Stimulated activated CD4-positive, alpha-beta T cell treated with anti-CD3 and anti-CD28 coated beads, Interleukin-1b, Interleukin-23, amount 100 ng/mL, for 1 hour (primary cell): ENCODE measurements at places on chromosomes 1 and 21.

DNA sequence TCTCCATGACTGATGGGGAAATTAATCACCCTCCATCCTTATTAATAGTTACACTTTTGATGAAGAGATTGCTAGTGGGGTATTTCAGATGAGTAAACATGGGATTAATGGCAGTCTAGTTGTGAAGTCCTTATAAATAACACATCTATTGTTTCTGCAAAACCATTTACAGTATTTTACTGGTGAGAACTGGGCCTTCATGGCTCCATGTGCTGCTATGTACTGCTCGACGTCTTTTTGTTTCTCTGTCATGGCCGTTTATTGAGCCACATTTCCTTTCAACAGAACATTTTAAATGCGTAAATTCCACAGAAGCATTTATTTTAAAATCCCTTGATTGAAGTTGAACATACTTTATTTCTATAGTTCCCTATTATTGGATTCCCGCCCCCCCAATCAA is 34.5 kb downstream of the SPEN start:
- DNase-seq, result no peak

DNA sequence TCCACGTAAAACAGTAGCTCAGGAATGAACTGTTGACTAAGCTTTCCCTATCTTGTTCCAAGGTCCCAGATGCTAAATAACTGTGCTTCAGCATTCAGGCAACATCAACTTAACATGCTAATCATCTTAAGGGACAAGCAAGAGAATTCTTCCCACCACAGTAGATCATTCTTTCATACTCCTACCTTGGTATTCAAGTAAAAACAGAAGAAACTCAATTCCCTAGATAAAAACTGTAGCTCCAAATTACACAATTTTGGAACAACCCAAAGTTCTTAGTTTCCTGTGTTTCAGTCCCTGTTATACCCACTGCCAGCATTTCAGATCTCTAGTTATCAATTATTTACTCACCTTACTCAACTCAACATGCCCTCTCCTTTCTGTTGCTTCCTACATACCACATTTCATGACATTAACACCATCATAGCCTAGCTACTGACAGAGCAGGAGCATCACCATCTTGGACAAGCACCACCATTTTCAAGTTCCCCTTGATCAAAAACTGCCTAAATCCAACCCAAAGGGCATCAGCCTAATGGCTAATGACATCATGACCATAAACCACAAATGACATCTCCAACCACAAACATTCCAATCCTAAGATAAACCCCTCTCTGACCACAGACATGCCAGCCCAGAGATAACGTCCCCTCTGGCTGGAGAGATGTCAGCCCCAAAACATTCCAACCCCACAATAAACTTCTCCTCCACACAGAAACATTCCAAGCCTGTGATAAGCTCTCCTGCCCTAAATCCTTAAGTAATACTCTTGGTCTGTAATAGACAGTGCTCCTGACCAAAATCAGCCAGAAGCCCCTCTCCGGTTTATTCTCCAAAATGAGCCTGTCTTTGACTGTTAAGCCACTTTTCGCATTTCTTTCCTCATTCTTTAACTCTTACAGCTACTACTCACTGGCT is 191.2 kb downstream of the RERE start:
- DNase-seq, result no peak

- no peak for DNase-seq
Observed at GRCh38 chr1:107277022-107277421, 136.2 kb downstream of the NTNG1 start.

DNA sequence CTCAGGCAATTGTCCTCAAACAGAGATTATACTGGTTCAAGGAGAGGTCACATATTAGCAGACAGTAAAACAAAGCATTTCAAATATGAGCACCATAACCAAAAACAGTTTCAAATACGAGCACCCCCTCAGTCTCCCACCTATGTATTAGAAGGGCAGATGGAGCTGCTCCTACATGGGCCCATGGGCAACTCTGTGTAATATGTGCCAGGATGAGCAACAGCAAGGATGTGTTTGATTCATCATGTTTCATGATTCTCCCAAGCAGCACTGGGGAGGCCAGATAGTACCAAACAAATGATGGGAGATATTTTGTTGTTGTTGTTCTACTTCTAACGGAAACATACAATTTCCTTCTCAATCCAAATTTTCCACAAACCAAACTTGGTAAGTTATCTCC is 8.9 kb downstream of the ADSS2 start:
- no peak for DNase-seq

DNA sequence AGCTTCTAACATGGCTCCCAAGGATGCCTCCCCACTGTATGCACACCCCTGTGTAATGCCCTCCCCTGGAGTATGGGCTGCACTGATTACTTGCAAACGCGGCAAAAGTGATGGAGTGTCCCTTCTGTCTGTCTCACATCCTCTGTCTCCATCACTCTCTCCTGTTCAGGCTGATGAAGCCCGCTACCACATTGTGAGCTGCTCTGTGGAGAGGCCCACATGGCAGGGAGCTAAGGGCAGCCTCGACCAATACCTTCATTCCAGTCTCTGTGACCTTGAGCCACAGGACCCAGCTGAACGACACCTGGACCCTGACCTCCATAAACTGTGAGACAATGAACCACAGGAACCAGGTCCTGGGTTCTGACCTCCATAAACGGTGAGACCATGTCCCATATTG is 154.1 kb upstream of the ETV3 start:
- DNase-seq, result no peak

DNA sequence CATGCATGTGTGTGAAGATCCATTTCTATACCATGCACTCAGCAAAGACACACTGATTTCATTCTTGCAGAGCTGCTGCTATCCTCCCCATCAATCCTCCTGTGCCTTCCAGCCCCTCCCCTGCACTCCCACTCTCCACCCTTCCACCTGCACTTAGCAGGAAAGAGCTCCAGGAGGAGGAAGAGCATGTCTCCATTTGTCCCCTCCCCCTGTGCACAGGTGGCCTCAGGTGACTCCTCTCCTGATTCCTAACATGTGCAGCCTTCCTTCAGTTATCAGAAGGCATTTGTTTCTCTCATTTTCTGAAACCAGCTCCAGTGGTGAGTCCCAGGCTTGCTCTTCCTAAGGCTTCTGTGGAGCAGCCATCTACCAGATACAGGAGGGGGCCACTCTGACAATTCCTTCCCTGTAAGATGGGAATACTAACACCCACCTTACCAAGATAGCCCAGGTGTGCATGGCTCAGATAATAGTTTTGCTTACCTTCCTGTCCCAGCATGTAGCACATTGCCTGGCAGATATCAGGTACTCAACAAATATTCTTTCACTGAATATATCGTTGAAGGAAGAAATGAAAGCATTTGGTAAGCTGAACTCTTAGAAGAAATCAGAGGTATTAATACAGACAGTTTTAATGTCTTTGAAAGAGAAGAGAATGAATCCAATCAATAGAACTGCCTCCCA is 21.9 kb upstream of the FAM3B start:
- DNase-seq, result no peak

DNA sequence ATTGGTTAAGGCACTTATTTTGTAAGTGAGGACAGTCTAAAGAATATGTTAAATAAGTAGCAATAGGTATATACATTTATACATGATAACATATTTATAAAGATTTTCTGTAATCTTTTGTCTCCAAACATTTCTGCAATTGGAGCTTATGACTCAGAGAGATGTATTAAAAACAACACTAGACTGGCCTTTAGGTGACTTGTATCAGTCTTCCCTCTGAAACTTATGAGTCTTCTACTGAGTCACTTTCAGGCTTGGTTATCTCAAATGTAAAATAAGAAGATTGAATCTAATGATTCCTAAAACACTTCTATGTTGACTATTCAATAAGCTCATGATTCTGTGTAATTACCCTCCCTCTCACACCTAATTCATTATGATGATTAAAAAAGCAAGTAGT is 672.6 kb upstream of the NEGR1 start:
- no peak for DNase-seq

GRCh38 chr1:53984726-53985125 is 33.3 kb downstream of the LDLRAD1 start:
- DNase-seq, result no peak

DNA sequence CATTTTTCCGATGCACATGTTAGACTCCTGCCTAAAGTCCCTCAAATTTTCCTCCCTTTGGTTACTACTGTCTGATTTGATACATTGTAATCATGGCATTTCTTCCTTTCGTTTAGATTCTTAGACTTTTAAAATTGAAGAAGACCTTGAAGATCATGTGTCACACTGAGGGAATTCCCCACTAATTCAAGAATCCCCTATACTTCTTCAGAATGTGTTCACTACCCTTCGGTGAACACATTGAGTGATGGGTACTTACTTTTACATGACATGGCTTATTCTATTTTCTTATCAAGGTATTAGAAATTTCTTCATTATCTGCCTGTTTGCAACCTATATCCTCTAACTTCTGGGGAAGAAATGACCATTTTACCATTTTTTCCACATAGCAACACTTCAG is 85.9 kb downstream of the LHX8 start:
- DNase-seq, result no peak

GRCh38 chr1:52259886-52260285 is 106.1 kb downstream of the CC2D1B start:
- DNase-seq, result no peak

DNA sequence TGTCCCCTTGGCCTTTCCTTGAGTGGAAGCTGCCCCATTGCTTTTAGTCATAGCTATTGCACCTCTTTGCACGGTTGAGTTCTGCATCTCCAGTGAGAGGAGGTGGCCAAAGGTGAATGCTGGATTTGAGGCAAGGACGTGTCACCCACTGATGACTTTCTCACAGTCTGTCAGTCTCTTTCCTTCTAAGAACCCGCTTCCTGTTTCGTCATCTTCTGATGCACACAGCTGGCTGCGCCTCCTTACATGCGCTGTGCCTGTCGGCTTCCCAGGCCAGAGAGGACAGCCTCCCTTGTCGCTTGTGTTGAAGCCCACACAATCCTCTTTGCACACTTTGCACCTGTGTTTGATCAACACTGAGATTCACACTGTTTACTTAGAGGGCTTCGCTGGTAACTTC is 41.8 kb upstream of the PWP2 start:
- no peak for DNase-seq

DNA sequence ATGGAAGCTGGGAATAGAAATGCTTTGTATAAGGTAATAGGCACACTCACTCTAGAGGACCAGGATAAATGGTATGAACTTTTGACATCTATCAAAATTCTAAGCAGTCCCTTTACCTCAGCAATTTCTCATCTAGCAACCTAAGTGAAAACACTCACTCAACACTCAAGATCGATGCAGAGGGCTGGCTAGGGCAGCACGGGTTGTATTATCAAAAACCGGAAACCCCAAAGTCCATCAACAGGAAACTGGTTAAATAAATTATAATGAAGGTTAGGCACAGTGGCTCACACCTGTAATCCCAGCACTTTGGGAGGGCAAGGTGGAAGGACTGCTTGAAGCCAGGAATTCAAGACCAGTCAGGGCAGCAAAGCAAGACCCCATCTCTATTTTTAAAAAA is 9.4 kb downstream of the USP48 start:
- no peak for DNase-seq

- no peak for DNase-seq
Observed at GRCh38 chr1:228782662-228783417, 47.6 kb downstream of the RHOU start.

DNA sequence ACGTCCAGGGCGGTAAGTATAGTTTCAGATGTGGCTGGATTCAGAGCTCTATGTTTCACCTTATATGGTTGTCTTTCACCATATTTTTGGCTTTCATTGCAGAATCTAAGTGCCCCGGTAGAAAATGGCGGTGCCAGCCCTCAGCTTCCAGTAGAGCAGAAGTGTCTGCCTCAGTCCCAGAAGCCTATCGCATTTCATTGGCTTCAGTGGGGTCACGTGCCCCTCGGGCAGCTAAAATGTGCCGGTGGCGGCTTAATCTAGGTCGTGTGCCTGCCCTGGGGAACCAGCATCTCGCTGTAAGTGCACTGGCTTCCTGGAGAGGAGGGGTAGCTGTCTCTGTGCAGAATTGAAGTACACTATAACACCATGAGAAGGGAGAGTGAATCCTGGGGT is 107.4 kb upstream of the MAGI3 start:
- no peak for DNase-seq

DNA sequence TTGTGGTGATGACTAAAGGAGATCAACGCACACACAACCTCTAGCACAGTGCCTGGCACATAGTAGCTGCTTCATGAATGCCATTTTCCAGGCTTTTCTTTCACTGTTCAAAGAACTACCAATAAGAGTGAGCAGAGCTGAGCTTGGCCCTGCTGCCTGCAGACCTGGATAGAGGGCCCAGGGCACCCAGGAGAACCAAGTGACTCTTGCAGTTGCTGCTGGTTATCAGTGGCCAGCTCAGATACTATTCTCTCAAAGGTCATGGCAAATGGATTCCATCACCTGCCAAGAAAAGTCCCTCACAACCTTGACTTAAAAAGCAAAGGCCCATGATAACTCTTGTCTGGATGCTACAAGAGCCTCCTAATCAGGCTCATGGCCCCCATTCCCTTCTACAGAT is 41.7 kb downstream of the PLPP3 start:
- DNase-seq, result no peak

DNA sequence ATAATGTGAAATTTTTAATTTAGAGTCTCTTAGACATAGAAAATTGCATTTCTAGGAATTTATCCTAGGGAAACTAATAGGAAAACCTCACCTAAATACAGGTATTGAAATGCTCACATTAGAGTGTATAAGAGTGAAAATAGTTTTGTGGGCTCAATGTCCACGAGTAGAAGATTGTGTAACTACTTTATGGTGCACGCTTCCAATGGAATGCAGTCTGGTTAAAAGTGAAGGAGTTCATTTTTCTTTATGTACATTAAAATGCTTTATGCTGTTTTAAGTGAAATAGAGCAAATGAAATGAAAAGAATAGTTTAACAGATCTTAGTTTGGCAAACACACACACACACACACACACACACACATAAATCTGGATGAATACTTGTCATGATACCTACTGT is 278.2 kb downstream of the USP25 start:
- no peak for DNase-seq

GRCh38 chr1:187153047-187153446 is 324.3 kb downstream of the PLA2G4A start:
- no peak for DNase-seq

DNA sequence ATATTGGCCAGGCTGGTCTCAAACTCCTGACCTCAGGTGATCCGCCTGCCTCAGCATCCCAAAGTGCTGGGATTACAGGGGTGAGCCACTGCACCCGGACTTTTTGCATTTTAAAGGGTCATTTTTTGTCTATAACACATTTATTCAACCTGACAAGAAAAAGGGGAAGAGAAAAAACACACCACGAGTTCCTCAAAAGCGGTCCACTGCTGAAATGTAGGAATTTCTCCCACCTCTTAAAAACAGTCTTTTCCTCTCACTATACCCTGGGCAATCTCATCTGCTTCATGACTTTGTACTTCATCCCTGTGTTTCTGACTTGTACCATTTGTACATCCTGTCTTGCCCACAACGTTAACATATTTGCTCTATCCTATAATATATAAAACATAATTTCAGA is 413.3 kb upstream of the PTBP2 start:
- DNase-seq, result no peak

DNA sequence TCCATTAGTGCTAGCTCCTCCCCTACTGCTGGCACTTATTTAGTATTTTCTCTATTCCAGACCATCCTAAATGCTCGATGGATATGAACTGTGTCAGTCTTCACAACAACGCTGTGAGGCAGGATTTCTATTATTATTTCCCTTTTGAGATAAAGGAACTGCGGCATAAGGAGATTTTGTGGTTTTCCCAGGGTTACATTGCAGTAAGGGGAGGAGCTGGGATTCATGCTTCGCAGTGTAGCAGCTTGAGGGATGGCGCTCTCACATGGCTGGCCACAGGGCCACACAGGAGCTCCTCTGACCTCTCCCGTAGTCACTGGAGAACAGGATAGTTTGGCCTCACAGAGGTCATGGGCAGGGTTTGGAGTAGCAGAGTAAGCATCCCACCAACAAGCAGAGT is 116.9 kb downstream of the BEND5 start:
- no peak for DNase-seq

- DNase-seq, result no peak
Observed at GRCh38 chr21:32698286-32698685, 29.5 kb downstream of the SYNJ1 start.
